ENCODE measurements at places on chromosomes 1 and 21.

- no peak for DNase-seq
Observed at GRCh38 chr1:173476197-173476664, 904 bp upstream of the PRDX6 start.

- DNase-seq = no peak
Observed at GRCh38 chr1:212669102-212669501, 30.5 kb downstream of the BATF3 start.

DNA sequence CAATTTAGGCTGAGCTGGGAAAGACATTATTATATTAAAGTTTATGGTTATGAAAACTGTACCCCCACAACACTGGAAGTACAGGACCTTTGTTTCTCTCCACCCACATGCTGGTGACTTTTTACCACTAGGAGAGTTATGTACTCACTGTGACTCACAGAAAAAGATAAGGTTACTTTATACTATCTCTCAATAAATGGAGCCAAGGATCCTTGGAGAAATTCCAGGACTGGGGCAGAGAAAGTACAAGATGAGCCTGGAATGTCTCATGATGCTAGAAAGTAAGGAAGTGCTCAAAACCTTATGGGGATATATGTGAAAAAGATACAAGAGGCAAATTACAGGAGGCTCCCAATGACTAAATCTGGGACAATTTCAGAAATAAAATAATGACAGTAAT lies 63.9 kb upstream of the C1orf105 start:
- no peak for DNase-seq

DNA sequence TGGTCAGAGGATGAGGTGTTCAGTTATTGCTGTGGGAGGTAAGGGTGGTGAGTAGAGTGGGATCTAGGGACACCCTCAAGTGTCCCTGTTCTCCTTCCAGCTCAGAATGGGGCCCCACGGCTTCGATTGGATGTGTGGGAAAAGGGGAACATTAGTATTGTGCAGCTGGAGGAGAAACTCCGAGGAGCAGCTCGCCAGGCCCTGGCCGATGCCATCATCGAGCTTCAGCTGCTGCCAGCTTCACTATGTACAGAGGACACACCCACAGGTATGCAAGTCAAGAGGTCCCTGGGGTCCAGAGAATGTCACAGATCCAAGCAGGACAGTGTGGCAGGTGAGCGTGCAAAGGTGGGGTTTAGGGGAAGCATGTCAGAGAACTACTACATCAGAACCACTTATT lies 13.9 kb downstream of the HYI start:
- no peak for DNase-seq

DNA sequence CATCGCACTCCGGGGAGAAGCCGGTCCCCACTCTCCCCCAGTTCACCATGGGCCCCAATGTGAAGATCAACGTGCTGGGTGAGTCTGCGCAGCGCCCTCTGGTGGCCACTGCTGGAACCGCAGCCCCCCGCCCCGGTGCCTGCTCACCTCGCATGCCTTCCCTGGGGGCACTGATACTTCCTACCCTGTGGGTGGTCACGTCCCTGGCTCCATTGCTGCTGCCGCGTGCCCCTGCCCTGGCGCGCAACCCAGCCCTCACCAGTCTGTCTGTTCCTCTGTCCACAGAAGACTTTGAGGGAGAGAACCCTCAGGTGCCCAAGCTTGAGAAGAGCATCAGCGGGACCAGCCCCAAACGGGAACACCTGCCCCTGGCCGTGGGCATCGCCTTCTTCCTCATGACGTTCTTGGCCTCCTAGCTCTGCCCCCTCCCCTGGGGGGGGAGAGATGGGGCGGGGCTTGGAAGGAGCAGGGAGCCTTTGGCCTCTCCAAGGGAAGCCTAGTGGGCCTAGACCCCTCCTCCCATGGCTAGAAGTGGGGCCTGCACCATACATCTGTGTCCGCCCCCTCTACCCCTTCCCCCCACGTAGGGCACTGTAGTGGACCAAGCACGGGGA lies 7.6 kb downstream of the EFNA3 start:
- peak; percentile 68 for DNase-seq

DNA sequence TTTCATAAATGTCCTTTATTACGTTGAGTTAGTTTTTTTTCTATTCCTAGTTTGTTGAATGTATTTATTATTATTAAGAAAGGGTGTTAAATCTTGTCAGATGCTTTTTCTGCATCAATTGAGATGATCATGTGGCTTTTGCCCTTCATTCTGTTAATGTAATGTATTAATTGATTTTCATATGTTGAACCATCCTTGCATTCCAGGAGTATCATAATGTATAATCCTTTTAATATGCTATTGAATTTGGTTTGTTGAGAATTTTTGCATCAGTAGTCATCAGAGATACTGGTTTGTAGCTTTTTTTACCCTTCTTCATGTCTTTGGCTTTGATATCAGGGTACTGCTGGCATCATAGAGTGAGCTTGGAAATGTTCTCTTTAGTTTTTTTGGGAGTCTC lies 100.0 kb downstream of the POFUT2 start:
- no peak for DNase-seq

DNA sequence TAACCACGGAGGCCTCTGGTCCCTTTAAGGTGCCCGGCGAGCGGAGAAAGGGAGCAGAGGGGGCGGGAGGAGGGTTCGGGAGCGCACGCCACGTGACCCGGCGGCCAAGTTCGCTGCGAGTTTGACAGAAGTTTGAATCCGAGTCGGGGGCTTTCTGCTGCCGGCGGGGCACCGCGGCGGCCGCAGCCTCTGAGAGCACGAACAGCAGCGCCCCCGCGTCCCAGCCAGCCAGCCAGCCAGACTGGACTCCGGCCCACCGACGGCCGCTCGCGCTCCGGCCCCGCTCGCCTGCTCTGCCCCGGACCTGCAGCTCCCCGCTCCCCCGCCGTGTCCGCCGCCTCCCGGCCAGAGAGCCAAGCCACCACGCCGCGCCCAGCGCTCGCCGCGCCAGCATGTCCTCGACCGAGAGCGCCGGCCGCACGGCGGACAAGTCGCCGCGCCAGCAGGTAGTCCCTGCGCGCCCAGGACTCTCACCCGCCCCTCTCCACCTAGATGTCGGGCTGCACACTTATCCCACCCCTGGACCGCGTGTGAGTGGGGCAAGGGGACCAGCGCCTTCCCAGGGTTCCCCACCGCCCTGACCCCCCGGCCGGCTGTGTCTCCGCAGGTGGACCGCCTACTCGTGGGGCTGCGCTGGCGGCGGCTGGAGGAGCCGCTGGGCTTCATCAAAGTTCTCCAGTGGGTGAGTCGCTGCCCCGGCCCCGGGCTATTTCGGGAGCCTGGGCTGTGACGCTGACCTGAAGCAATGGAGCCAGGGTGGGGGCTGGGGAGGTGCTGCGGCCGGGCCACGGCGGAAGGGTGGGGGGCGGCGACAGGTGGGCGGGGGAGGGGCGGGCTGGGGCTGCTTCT lies at the start of gene SYPL2:
TSS of gene SYPL2 (plus strand) at position 95 of the 849 bp plus-strand sequence. CDS start at position 393, 298 bp downstream.
- DNase-seq = no peak
